Frontal cortex (tissue), 4 donors: ENCODE measurements at places on chromosomes 7 and 10. TPM values are rescaled to one million over a fixed set of nuclear protein-coding genes. Genes with fewer than 3 reads are reported as not detected.

Gene FIGNL1
- 42.4 TPM for total RNA-seq

Gene CUZD1
- 0.41 TPM for total RNA-seq

Gene ODAD2
- 0.82 TPM for total RNA-seq

- DNase-seq, result no peak
Observed at GRCh38 chr7:101106386-101106785, 20.5 kb upstream of the SERPINE1 start.

DNA sequence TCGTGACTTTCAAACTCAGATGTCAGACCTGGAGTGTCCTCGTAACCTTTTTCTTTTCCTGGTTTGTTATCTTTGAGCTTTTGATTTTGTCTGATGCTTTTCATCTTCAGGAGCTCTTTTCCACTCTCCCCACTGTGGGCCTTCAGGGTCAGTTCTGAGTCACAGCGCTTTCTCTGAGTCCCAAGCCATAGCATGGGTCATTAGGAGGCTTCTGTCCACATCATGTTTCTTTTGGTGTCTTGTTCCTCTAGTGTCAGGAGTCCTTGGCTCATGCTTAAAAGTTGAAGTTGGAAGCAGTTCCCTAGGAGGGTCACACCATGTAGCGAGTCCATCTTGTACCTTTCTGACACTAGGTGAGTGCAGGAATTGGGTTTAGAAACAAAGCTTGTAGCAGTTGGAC lies 40.3 kb downstream of the DAGLB start:
- no peak for DNase-seq

DNA sequence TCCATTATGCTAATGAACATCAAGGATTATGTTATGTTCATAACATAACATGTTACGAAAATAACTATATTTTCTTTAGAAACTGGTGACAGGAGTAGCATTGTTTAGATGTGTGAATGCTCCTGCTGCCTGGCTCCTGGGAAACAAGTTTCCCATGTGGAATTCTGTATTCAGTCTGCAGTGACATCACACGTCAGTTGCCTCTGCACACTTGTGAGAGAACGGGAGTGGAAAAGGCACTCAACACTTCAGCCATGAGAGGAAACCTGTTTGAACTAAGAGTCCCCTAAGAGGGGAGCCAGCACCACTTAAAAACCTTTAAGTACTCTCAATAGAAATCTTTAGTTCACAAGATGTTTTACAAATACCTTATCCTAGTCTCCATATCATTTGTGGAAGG lies 140.3 kb upstream of the FAM20C start:
- no peak for DNase-seq

DNA sequence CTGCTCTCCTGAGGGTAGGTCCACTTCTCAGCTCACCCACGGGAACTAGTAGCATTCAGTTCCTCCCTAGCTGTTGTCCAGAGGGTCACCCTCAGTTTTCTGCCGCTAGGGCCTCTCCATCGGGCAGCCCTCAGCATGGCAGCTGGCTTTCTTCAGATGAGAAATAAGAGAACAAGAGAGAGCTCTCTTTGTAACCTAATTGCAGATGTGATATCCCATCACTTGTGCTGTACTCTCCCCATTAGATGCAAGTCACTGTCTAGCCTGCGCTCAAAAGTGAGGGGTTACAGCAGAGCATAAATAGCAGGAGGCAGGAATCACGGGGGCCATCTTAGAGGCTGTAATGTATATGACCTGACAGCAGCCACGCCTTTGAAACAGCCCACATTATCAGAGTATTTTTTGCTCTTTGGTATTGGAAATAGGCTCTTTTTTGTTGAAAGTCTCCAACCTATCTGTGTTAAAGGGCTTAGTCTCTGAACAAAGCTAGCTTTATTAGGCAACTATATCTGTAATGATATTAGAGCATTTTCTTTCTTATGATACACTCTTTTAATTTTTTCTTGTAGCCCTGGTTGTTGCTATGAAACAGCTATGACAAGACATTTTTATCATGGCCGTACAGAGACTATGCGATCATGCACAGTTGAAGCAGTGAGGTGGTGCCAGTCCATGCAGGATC lies 45.7 kb downstream of the CROT start:
- DNase-seq, result no peak

DNA sequence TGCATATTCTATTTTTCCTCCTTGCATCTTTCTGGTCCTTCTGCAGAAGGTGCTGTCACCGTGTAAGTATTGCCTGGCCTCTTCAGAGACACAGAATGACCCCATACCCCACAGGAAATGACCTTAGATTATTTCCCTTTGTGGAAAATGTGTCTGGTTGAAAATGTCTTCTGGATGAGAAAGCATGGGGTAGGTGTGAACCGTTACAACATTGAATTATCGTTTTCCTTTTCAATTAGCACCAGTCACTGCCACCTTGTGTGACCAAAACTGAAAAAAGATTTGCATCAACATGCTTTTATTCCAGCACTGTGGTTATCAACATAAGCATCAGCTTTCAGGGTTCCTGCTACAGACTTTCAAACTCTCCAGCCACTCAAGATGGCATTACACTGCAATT lies 58.0 kb upstream of the CELF2 start:
- no peak for DNase-seq

GRCh38 chr10:87507879-87508483 lies 3.3 kb downstream of the MINPP1 start:
- DNase-seq, result no peak

DNA sequence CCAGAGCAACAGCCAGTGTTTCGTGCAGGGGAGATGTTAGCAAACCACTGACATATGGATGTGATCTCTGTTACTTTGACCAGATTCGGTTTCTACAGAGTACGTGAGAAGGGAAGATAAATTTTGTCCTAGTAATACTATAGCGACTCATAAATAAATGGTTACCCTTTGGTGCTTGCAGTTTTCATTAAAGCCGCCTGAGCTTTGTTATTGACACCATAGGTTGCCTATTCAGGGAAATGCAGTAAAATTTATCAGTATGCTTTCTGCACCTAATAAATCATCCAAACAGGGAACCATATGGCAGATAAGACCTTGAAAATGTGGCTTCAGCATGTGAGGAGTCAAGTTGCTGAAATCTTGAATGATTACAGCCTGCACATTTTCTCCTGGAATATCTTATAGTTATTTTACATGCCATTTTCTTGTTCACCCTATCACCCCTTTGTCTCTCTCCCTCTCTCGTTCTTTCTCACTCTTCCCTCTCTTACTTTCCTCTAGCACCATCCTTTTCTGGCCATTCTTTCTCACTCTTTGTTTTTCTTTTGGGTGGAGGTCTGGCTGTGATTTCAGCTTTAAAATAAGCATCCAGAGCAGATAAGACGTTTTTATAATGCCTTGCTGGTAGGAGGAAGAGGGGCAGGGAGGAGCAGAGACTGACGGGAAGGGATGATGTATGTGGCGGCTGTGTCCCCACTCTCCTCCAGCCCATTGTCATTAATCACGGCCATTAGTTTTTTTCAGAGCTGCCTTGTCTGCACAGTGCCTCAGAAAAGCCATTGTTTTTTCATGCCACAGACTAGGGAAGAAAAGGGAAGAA lies 182.5 kb downstream of the LRMDA start:
- no peak for DNase-seq

DNA sequence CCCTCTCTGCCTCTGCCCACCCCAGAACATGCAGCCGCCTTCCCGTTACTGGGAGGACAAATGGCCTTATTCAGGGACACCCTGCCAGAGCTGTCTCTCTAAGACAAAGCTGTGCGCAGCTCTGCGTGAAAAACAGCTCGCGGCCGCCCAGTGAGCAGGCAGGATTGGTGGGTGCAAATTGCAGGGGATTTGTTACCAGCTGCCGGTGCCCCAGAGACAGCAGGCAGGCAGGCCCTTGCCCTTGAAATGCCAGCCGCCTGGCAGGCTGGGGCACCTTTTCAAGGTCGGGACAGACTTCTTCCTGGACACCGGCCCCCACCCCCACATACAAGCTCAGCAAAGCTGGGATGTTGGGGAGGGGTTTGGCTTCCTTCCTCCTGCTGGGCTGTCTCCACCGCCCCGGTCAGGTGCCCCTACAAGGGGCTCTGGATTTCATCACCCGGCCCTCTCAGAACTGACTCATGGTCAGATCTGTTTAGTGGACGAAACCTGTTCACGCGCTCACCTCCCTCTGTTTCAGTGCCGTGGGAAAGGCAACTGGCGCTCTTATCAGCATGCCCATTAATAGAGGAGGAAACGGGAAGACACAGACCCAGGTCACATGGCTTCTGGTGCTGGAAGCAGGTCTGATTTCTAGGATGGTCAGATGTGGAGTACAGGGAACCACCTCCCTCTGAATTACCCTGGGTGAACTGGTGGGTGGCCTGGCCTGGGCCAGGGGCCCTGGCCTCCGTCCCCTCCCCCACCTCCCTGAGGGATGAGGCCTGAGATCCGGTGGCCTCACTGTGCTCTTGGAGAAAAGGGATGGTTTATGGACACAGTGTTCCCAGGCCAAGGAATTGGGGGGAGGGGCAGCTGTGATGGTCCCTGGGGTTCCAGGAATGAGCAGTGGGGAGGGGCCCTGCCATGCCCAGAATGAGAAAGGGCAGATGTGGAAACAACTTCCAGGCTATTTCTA lies 123.9 kb upstream of the PPIF start:
- peak; percentile 63 for DNase-seq

- no peak for DNase-seq
Observed at GRCh38 chr7:156667110-156667426, 26.5 kb downstream of the RNF32 start.

GRCh38 chr7:45680776-45681175 lies 106.6 kb downstream of the ADCY1 start:
- no peak for DNase-seq
